ENCODE measurements at places on chromosomes 2 and 18.
A peak's percentile ranks its signal among the peaks of the same experiment; 100 is the strongest.

GRCh38 chr2:65355186-65355831 lies 77.1 kb downstream of the SPRED2 start:
- no peak for DNase-seq

- no peak for DNase-seq
Observed at GRCh38 chr2:189799531-189799930, 15.3 kb downstream of the PMS1 start.

DNA sequence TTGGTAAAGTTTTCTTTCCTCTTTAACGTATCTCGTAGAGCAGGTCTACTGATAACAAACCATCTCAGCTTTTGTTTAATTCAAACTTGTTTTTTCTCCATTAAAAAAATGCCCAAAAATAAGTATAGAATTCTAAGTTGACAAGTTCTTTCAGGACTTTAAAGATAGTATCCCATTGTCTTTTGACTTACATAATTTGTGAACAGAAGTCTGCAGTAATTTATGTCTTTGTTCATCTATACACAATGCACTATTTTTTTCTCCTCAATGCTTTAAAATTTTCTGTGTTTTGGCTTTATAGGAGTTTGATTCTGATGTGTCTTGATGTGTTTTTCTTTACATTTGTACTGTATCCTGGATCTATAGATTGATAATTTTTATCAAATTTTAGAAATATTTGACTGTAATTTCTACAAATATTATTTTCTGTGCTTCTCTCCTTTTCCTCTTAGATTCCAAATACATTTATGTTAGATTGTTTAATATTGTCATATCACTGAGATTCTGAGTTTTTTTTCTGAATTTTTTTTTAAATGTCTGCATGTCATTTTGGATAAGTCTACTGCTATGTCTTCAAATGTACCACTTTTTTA lies 143.3 kb downstream of the FTCDNL1 start:
- no peak for DNase-seq

GRCh38 chr2:157184161-157184895 lies 73.2 kb upstream of the GALNT5 start:
- DNase-seq, result no peak

GRCh38 chr2:7338961-7339360 lies 421.7 kb downstream of the RNF144A start:
- no peak for DNase-seq

DNA sequence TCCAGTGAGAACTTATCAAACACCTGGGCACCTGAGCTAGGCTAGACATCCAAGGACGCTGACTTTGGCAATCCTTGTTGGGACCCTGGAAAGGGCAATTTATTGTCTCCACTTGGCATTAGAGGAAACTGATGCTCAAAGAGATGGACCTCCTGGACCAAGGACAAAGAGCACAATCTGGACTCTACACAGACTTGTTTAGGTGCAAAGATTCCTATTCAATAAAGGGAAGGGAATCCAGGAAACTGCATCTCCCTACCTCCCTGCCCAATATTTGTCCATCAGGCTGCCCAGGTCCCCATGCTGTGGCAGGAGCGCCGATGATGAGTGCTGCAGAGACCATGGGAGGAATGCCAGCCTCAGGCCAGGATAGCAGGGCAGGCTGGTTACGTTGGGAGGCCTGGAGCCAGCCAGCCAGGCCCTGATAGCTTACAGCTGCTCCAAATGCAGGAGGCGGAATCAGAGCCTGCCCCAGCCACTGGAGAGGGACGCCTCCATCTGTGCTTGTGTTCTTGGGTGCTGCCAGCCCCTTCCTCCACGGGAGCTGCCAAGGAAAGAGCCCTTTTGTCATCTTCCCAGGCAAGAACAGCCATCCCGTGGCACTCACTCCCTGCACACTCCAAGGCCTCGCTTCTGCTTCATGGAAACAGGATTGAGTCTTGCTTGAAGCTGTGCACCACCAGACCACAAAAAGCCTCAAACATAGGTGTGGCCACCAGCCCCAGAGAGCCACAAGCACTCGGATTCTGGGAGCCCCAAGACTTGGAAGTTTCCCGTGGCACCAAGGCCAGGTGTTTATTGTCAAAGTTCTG lies 60.0 kb downstream of the HS1BP3 start:
- DNase-seq, result no peak

DNA sequence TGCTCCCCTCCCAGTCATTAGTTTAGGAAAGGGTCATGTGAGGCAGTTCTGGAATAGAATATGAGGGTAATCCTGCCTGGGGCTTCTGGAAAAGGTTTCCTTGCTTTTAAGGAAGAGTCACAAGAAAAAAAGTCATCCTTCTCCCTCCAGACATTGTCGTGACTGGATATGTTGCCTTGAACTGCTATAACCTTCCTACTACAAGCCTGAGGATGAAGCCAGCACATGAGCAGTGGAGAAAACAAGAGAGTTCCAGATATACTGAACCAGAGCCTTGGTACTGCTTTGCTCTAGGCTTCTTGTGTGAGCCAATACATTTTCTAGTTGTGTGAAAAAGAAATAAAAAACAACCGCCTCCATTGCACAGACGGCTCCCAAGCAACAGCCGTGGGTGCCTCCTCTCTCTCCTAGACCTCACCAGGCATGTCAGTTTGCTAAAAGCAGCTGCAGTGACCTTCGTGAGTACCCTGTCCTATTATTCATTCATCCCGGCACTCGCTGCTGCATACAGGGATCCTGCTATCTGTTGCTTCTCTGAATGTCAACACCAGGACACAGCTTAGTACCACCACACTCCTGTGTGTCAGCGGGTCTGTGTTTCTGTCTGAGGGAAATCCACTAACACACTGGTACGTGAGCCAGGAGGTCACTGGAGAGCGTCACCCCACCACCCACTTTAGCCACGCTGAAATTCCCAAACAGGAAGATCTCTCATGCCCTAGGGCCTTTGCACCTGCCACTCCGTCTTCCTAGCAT lies 186.7 kb downstream of the KLHL29 start:
- DNase-seq, result no peak

GRCh38 chr2:174963437-174964400 lies 41.5 kb downstream of the CHN1 start:
- no peak for DNase-seq

DNA sequence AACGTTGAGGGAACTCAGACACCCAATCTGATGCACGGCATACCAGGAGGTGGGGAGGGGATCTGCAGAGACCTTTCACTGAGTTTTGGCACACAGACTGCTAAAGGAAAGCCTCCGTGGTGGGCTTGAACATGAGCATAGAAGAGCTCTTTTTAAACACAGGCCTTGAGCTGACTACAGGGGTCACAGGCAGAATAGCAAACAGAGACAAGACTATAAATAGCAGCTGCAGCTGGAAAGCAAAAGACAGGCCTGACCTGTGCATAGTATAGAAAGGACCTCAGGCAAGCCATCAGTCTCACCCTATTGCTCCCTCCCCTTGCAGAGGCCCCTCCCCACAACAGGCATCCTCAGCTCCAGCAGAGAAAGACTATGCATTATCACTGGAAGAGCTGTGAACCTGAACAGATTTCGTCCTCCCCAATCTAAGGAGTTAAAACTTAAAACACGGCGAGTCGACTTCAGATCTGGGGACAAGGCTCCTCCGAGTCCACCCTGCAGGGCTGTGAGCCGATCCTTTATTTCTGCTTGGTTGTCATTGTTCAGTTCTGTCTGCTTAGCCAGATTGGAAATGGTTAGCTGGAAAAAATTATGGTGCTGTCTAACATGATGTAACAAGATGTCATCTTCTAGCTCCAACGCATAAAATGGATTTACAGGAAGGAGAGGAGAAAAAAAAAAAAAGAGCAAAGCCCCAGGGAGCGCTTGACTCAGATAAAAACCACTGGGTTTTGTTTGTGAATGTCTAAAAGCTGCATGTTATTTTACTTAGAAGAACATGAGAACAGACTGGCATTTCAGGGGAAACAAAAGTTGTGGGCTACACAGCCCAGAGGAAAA lies 25.2 kb upstream of the LCLAT1 start:
- DNase-seq, result peak; percentile 58

- no peak for DNase-seq
Observed at GRCh38 chr18:46265196-46266156, 161.3 kb downstream of the HAUS1 start.

DNA sequence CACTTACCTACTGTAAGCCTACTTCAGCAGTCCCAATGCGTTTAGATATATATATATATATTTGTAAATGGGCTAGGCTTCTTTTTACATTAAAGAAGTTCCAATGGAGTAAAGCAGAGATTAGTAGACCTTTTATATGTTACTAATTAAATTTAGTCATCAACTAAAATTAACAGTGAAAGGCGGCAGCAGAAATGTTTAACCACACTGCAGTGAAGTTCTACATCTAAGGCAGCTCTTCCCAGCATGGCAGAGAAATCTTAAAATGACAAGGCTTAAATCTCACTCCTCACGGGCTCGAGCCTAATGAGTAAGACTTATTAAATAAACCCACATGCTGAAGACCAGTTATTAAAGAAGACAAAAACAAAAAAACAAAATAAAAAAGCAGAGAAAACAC lies 19.1 kb upstream of the KANSL1L start:
- no peak for DNase-seq

DNA sequence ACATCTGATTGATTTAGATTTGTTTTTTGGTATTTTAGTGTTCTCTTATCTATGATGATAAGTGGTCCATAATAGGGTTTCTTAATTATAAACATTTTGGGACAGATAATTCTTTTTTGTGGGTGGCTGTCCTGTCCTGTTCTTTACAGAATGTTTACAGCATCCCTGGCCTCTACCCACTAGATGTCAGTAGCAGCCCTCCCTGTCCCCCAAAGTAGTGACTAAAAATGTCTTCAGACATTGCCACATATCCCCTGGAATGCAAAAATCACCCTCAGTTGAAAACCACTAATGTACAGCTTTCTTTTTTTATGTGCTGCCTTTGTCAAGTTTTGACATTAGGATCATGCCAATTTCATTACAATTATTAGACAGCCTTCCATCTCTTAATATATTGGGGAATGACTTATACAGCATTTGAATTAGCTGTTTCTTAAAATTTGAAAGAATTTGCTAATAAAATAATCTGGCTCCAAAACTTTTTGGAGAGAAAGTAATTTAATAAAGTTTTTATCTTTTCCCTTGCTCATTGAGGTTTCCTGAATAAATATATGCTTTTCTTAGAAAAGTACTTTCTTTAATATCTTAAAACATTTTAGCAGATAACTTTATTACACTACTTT lies 19.5 kb downstream of the WIPF1 start:
- DNase-seq, result peak; percentile 55

DNA sequence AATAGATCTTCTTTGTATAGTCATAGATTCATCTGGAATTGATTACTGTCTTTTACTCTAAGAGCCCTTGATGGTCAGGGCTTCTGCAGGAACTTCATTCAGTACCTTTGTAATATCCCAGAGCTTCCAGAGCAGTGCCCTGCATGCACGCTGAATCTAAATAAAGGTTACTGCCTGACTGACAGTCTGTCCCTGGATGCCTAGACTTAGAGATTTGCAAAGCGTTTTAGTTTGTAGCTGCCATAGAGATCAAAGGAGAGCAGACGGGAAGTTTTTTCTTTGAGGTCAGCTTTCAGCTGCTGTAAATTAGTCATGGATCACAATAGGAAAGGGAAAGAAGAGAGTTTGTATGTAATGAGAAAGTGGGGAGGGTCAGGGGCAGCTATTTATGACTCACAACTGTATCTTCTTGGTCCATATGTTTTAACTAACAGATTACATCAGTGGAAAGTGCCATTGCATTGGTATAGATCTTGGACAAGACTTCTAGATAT lies 45.2 kb upstream of the NYAP2 start:
- DNase-seq, result peak; percentile 61

- DNase-seq, result no peak
Observed at GRCh38 chr2:182481676-182482075, 54.8 kb upstream of the PDE1A start.

- DNase-seq, result no peak
Observed at GRCh38 chr2:48910961-48911360, 155.4 kb upstream of the LHCGR start.

DNA sequence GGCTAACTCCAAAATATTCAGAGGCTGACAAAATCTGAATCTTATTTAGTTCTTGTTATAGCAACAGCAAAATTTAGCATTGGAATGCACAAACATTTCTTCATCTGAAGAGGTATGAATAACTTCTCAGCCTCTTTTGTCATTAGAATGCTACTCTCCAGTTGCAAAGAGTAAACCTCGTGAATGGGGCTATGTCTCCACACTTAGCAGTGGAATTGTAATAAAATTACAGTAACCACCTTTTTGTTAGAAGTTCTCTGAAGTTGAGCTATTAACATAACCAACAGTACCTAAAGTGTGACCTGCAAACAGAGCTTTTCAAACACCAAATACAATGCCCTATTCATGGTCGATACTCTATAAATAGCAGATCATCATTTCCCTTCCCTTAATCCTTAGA lies 50.2 kb upstream of the GALNT3 start:
- DNase-seq, result no peak

DNA sequence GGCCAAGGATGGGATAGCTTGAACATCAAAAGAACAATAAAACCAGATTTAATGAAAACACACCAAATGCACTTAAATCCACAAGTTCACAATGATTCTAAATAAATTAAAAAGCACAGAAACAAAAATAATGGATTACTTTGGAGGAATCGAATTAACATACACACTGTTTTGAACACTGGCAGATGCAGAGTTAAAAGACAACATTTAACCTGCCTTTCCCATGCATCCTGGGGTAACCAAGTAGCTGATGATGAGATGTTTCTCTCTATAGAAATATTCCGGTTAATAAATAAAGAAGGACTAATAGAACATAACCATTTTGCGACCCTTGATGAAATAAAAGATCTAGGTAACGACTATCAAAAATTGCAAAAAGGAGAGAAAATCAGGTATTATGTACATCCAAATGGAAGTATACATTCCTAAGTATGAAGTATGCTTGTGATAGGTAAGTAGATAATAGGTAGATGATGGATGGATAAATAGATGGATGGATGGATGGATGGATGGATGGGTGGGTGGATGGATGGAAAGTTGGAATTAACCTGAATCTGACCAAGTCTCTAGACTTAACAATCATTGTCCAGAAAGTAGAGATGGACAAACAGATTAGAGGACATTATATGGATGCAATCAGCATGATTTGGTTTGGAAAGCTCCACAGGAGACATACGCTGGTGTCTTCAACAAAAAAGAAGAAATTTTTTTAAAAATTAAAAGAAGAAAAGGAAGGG lies 57.4 kb upstream of the MYCN start:
- no peak for DNase-seq

DNA sequence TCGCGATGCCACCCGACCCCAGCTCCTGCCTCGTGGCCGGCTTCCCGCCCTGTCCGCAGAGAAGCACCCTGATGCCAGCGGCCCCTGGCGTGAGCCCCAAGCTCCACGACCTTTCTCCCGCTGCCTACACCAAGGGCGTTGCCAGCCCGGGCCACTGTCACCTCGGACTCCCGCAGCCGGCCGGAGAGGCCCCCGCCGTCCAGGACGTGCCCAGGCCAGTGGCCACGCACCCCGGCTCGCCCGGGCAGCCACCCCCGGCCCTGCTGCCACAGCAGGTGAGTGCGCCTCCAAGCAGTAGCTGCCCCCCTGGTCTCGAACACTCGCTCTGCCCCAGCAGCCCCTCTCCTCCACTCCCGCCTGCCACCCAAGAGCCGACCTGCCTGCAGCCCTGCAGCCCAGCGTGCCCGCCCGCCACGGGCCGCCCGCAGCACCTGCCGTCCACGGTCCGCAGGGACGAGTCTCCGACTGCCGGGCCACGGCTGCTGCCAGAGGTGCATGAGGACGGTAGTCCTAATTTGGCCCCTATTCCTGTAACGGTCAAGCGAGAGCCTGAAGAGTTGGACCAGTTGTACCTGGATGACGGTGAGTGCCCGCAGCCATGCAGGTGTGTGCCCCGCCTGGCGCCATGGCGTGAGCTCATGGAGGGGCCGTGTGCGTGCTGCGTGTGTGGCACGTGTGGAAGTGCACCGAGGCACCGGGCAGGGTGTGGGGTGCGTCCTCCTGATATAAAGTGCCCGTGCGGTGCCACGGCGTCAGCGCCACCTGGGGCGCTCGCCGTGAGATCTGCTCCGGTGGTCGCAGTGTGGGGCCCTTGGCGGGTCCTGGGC lies 90.8 kb downstream of the NFATC1 start:
- no peak for DNase-seq
